Substantia nigra (tissue), 51 donors: ENCODE measurements at places on chromosomes 4 and X.

DNA sequence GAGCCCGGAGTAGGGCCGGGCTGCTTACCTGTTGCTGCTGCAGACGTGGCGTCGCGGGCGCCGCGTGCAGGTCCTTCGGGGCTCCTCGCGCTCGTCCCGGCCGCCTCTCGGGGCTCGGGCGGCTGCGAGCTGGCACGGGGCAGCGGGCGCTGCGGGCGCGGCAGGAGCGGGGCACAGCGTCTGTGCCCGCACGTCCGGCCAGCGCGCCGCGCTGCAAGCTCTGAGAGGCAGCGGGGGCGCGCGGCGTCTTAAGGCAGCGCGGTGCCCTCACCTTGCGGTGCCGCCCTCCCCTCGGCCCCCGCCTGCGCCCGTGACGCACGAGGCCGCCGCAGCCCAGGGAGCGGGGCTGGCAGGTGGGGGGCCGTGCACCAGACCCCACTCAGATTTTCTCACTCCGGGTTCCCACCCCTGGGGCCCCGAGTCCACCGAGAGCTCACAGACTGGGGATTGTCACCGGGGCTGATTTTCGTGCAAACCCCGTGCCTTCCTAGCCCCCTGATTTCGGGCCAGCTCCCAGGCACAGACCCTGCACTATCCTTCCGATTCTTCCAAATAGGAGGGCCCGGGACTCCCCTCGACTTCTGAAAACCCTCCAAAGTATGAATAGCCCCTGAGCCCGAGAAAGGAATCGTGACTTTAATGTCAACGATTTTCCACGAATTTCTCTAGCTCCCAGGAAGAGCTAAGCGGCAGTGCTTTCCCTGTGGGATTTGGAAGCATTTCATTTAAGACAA lies at the start of gene GPR101:
Gene GPR101 (minus strand): TSS at position 222 of the 734 bp plus-strand sequence. CDS start 2,321 bp downstream, outside the sequence.
- DNase-seq, result peak; percentile 5

- no peak for DNase-seq
Observed at GRCh38 chr4:105461621-105462382, 12.1 kb downstream of the PPA2 start.

DNA sequence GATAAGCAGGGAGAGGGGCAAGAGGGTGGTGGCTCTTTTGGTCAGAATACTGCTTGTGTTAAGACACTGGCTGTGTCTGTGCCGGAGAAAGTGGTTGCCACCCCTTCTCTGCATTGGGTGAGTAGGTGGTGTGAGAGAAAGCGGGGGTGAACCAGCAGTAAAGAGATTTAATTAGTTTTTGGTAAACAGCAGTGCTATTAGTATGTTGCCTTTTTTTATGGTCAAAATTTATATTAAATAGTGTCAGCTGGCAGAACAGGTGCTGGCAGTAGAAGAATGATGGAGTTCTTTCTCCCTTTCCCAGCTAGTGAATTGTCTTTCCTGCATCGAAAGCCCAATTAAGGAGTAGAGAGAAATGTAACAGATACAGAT lies 181.6 kb downstream of the LARP7 start:
- peak; percentile 61 for DNase-seq

DNA sequence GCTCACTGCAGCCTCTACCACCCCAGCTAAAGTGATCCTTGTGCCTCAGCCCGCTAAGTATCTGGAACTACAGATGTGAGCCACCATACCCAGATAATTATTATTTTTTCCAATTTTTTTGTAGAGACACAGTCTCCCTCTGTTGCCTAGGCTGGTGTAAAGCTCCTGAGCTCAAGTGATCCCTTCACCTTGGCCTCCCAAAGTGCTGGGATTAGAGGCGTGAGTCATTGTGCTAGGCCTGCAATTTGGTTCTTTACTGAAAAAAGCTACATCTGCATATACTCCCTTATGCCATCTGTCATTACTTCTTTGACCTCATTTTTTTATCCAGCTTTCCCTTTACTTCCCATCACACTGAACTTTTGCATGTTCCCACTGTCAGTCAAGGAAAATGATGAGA lies 2012.4 kb upstream of the IGFBP7 start:
- DNase-seq, result no peak

DNA sequence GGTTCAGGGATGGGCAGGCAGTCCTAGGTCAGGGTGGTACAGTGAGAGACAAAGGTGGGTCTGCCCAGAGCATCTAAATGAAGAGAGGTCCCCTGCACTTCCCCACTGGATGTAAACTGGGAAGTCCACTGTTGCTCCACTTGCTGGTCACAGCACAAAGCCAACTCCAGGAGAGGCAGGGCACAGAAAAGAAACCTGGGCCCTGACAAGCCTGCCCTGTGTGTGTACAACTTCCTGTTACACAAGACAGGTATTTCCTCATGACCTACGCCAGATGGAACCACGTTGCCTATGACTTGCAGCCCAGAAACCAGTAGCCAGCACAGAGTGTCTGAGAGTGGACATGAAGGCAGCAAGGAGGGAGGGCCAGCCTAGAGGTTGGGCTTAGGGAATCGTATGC lies 161.8 kb downstream of the SH3KBP1 start:
- no peak for DNase-seq

DNA sequence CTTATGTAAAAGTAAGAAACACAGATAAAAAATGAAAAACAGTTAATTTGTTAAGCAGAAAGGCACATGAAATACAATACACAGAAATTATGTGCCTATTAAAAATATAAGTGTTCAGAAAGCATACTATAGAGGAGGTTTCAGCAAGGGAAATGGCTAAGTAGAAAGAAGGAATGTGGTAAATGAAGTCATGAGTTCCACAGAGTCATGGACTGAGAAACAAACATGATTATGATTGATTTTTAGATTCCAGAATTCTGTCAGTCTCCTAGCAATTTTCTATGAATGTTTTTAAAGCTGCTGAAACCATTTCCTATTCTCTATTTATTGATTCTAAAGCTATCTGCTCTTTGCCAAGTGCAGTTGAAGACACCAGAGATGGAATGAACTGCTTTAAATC lies 1398.4 kb downstream of the ARAP2 start:
- DNase-seq, result no peak

DNA sequence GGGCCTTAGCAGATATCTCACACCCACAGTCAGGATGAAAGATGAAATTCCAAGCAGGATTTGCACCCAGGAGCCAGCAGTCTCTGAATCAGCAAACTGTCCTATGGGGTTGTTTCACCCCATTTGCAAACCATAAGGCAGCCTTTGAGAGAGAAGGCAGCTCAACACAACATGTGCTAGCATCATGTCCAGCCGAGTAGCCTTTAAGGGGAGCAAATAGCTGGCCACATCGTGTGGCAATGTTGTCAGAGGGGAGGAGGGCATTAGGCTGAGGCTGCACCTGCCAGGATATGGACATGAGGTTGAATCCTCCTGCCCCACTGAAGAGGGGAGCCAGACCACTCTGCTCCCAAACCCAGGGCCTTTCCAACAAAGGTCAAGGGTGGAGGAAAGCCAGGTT lies 20.6 kb upstream of the PJA1 start:
- DNase-seq, result no peak

DNA sequence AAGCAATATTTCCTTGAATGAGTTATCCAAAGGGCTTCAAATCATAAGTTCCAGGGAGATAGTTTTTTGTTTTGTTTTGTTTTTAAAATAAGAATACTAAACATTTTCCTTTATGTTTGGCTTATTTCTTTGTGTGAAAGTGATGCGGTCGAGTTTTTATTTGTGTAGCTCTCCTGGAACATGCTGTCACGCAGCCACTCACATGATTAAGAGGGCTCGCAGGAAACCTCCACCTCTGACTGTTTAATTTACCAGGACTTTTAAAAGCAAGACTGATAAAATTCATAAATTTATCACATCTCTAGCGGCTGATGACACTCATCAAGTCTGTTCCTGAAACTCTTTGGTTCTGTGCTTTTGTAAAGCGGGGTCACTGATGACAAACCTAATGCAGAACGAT lies 48.9 kb upstream of the HAND2 start:
- no peak for DNase-seq

DNA sequence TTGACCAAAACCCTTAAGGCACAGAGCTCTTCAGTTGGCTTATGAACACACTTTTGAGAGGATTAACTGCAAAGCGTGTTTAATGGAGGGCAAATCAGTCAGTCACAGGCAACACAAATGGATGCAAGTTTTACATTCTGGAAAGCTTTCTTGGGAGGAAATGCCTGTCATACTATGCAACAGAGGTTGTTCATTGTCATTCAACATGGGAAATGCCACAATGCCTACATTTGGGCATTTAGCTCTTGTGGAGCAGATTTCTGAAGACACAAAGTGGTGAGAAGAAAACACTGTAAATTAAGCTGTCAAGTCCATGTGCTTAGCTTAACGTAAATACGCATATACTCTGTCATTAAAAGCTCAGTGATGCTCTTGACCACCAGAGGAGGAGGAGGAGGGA lies 41.1 kb downstream of the CBLL2 start:
- no peak for DNase-seq

DNA sequence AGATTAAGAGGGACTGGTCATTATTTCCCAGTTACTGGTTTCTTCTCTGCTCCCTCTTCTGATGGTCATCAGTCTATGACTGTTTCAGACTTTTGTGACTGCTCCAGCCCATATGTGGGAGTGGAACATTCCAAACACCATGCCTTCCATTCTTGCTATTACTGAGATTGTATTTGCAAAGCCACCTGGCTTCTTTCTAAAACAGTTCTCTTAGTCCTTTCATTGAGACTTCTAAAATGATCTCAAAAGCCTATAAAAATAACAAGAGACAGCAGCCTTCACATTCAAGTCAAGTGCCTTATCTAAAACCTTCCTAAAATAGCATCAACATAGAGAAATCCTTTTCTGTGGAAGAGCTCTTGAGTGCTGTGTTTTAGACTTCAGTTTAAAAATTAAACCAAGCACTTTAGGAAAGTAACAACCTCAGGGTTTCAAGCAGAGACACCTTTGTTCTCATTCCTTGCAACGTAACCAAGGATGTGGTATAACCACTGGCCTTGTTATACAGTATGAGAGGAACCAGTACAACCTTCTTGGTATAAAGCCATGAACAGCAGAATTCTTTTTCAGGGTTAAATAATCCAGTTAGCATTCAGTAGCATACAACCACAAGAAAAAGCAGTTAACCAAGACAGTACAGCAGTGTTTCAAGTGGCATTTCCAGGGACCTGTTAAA lies 97.1 kb downstream of the NFKB1 start:
- no peak for DNase-seq

GRCh38 chr4:177236886-177237285 lies 72.8 kb upstream of the NEIL3 start:
- no peak for DNase-seq

GRCh38 chr4:40150932-40151331 lies 45.9 kb upstream of the RHOH start:
- DNase-seq, result no peak

GRCh38 chrX:41472231-41472815 lies 25.2 kb downstream of the NYX start:
- no peak for DNase-seq

DNA sequence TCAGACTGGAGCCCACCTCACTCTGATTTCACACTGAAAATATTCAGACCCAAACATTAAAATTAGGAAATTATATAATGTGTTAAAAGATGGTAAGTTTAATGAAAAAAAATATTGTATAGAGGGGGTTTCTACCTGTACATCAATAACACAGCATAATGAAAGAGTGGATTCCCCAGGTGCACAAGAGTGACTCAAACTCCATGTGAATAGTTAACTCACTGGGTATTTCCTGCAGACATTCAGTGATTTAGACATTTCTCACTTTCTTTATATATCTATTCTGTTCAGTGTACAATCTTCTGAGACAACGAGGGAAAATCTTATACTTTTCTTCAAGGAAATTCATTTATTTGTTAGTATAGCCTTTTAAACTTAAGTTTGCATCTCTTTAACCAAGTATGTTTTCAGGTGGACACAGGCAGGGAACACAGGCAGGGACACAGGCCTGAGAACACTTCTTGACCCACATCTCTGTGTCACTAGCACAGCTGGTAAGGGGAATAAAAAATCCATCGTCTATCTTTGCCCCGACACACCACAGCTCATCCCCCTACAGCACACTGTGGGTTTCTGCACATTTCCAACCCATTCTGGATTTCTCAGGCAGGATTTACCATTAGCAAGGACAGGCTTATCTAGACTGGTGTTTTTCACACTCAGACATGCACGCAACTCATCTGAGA lies 525.5 kb upstream of the BOD1L1 start:
- no peak for DNase-seq
